ENCODE measurements at places on chromosomes 13 and 19. TPM values are rescaled to one million over a fixed set of nuclear protein-coding genes. Genes with fewer than 3 reads are reported as not detected.
A peak's percentile ranks its signal among the peaks of the same experiment; 100 is the strongest.

The ZSCAN1 gene
- total RNA-seq: not detected

DNA sequence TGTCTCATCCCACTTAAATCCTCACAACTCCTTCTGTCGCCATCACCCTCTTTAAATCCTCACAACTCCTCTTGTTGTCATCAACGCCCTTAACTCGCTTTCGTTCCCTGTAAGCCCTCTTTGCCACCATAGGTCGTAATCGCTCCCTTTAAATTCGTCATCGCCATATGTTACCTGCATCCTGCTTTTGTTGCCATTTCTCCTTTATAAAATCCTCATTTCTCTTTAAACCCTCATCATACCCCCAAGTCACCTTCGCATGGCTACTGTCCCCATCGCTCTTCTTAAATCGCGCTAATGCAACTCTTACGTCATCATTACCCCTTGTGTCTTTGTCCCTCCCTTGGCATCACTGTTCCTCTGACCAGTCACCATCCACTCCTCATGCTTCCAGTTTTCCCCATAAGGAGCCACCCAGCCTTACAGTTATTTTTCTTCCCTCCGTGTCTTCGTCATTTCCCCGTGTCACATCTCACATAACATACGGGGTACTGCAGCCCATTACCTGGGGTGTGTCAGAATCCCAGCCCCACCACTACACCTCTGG, 539 bp downstream of the PLD3 start:
- DNase-seq: no peak

GRCh38 chr13:46181840-46182490, at the start of gene LCP1:
LCP1 (minus strand) TSS chr13:46182177; CDS start chr13:46159662, 22,515 bp downstream.
- DNase-seq: no peak

- DNase-seq: no peak
These were observed 796.9 kb downstream of the SLITRK1 start for GRCh38 chr13:83085186-83085900.

The DACH1 gene
- total RNA-seq: 12.2 TPM

The FLT3 gene
- not detected for total RNA-seq

The KCNN4 gene
- 0.63 TPM for total RNA-seq

GRCh38 chr13:78598116-78598781, 5.1 kb downstream of the POU4F1 start:
- no peak for DNase-seq

DNA sequence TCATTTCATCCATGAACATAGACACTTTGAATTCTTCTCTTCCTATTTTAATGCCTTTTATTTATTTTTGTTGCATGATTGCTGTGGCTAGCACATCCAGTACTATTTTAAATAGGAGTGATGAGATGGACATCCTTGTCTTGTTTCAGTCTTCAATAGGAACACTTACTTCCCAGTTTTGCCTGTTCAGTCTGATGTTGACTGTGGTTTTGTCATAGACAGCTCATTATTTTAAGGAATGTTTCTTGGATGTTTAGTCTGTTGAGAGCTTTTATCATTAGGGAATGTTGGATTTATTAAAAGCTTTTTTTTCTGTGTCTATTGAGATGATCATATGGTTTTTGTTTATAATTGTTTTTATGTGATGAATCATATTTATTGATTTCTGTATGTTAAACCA, 586.6 kb downstream of the SLITRK1 start:
- DNase-seq: no peak

The TNNI3 gene
- 2.4 TPM for total RNA-seq

DNA sequence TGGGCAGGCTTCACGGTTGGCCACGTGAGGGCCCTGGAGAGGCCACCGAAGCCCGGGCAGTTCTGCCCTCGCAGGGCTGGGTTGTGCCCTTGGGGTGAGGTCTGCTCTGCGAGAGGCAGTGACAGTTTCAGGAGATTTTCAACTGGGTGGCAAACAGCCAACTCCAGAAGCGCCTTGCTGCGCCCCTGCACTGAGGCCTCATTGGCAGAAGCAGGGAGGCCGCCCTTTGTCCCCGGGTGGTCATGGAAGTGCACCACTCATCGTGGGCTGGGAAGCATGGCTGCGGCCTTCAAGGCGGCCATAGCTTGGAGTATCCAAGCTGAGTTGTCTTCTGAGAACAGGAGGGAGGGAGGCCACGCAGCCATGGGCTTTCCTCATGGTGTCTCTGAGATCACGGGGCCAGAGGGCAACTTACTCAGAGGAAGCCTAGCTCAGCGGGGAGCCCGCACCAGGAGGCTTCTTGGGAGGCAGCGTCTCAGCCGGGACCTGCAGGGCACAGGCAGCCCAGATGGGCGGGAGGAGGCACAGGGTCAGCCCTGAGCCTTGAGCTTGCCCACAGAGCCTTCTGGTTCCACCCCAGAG, 14.8 kb downstream of the PLEKHJ1 start:
- no peak for DNase-seq

GRCh38 chr13:101575581-101575980, 123.1 kb downstream of the ITGBL1 start:
- DNase-seq: no peak

The NFIC gene
- total RNA-seq: 15.1 TPM

The B3GNT8 gene
- 10.6 TPM for total RNA-seq

DNA sequence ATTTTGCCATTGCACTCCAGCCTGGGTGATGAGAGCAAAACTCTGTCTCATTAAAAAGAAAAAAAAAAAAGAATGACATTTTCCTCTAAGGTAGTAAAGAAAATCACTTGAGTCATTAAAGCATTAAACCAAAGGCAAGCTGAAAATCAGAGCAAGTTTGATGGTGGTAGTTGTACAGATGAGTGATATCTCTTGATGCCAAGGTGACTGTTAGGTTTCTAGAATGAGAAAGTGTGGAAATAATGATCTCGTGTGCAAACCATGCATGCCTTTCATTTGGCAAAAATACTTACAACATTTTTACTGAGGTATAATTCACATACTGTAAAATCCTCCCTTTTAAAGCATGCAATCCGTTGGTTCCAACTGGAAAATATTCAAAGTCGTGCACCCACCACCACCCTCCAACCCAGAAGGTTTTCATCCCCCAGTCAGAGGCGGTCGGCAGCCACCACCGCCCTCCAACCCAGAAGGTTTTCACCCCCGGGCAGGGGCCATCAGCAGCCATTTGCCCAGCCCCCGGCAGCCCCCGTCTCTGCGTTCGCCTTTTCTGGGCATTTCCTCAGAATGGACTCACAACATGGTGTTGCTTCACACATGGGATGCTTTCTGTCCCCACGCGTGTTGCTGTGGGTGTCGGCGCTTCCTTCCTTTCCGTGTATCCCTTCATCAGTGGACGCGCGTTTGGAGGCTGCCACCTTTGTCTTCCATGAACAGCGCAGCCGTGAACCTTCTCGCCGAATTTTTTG, 90.2 kb downstream of the ATP11A start:
- no peak for DNase-seq

The CD70 gene
- total RNA-seq: not detected

GRCh38 chr19:1752757-1753728, at the start of gene ONECUT3:
ONECUT3 (plus strand) TSS chr19:1753506; CDS start chr19:1753663, 157 bp downstream.
- DNase-seq: no peak

DNA sequence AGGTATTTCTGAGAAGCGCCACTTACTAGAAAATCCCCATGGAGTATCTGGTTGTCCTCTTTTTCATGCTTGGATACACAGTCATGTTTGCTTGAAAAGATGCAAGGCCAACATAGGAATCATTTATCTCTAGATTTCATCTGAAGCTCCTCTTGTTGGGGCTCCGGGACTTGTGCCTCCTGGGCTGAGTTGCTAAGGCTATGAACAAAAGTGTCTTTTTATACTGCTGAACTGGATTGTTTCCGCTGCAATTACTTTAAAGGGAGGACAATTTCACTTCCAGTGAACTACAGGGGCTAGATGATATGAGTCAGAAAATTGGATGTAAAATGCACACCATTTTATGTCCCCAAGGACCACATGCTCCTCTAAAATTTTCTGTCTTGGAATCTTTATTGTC, 114.1 kb downstream of the TNFSF13B start:
- no peak for DNase-seq

The RPL36 gene
- 510 TPM for total RNA-seq

GRCh38 chr13:74171641-74172040, 37.4 kb upstream of the KLF12 start:
- no peak for DNase-seq

- DNase-seq: no peak
These were observed 67.4 kb upstream of the EDNRB start for GRCh38 chr13:77985866-77986636.

- DNase-seq: no peak
These were observed 15.4 kb downstream of the COMP start for GRCh38 chr19:18775586-18776287.

DNA sequence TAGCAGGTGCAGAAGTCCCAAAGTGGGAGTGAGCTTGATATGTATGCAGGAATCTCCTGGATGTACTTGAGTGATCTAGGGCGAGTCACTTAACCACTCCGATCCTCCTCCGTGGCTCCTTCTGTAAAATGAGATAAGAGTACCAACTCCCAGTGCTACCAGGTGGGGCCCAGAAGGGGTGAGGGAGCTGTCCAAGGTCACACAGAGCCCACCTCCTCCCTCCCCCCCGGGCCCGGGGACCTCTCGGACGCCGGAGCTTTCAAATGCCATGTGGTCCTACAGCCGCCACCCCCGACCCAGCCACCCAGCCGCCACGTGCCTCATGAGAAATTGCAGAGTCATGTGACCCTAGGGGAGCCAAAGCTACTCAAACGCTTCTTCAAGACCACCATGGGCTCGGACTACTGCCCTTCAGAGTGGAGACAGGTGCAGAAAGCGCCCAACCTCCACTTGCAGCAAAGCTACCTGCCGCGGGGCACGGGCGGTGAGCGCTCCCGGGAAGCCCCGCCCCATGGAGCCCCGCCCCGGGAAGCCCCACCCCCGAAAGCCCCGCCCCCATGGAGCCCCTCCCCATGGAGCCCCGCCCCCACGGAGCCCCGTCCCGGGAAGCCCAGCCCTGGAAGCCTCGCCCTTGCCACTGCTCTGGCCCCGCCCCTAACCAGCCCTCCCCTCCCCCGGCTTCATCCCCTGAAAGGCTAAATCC, 10.1 kb upstream of the ZNF358 start:
- no peak for DNase-seq

GRCh38 chr13:87671753-87672605, 808 bp downstream of the SLITRK5 start:
- DNase-seq: peak; percentile 49

DNA sequence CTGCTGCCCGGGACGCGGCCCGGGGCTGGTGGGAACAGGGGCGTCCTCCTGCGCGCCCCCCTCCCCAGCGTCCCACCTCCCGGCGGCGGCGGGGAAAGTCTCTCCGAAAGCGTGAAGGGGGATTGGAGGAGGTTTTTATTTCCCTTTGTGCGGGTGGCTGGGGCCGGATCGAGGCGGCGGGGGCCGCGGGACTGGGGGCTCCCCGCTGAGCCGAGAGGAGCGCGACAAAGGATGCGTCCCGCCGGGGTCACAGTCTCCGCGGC, 132 bp downstream of the SHD start:
- no peak for DNase-seq

DNA sequence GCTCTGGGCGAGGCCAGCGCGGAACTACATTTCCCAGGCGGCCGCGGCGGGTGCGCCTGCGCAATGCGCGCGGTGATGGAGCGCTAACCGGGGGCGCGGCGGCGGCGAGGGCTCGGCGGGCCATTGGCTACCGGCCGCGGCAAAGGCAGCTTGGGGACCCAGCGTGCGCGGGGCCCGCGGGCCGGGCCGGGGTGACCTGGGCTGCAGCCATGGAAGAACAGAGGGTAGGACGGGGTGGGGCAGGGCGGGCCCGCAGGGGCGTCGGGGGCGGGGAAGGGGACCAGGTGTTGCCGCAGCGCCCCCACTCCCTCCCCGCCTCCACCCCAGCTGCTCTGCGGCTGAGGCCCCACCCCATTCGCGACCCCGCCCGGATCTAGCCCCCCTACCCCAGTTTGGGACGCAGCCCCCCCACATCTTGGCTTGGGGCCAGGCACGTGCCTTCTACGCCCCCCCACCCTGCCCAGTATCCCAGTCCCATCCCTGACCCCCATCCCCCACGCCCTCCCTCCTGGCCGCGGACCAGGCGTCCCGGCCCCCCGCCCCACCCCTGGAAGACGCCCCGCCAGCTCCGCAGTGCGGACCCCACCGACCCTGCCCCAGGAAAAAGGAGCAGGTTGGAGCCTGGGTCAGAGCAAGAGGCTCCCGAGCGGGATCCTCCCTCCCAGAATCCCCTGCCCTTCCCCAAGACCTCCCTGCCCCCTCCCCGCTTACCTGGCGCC, at the start of gene FSD1:
Gene FSD1 (plus strand): TSS at position 61 of the 719 bp plus-strand sequence. CDS start 149 bp downstream, at position 210.
- peak; percentile 87 for DNase-seq

- no peak for DNase-seq
These were observed 7.8 kb upstream of the CEACAM5 start for GRCh38 chr19:41700381-41701195.

The SPRED3 gene
- 2.3 TPM for total RNA-seq

DNA sequence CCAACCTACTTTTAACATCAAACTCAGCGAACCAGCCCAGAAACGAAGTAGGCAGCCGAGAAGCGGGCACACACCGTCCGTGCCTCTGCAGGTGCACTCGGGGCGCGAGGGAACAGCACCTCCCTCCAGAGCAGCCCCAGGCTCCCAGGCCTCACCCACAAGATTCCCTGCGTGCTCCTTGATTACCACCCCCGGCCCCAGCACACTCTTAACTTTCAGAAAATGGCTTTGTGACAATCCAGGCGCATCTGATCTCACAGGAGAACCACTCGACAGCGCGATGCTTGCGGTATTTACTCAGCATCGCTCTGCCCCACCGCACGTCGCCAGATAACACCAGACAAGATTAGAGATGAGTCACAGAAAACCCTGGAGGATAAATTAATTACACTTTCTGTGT, 134.9 kb upstream of the SPACA7 start:
- no peak for DNase-seq

GRCh38 chr13:42969565-42970172, 22.4 kb downstream of the EPSTI1 start:
- DNase-seq: peak; percentile 86

DNA sequence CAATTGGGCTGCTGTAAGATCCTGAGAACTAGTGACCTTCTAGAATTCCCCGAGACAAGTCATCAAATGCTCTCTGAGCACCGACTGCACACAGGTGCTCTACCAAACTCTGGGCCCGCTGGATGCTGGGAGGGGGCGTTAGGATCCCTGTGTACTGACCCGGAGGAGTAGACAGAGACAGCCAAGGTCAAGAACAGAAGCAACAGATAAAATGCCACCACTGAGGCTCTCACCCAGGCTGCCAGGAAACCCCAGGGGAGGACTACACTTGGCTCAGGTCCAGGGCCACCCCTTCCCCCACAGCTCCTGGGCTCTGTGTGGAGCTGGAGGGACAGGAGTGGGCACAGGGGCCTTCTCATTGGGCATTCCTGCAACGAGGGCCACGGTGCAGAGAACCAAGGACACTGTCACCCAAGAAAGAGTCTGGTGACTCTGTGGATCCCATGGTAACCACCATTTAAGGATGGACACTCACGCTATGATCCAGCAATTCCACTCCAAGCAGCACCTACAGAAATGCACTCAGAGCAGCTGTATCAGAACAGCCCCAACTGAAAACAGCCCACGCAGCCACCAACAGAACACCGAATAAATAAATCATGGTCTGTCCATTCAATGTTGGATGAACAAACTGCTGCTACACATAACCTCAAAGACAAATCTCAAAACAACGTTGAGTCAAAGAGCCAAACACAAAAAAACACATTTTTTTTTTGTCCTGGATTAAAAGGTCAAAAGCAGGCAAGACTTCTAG, 16.8 kb upstream of the SLC35E1 start:
- DNase-seq: no peak

Data from SJCRH30 (cell line).